ENCODE measurements at places on chromosomes 11 and 22.

- no peak for DNase-seq
Observed at GRCh38 chr11:68935066-68935465, 31.4 kb downstream of the IGHMBP2 start.

DNA sequence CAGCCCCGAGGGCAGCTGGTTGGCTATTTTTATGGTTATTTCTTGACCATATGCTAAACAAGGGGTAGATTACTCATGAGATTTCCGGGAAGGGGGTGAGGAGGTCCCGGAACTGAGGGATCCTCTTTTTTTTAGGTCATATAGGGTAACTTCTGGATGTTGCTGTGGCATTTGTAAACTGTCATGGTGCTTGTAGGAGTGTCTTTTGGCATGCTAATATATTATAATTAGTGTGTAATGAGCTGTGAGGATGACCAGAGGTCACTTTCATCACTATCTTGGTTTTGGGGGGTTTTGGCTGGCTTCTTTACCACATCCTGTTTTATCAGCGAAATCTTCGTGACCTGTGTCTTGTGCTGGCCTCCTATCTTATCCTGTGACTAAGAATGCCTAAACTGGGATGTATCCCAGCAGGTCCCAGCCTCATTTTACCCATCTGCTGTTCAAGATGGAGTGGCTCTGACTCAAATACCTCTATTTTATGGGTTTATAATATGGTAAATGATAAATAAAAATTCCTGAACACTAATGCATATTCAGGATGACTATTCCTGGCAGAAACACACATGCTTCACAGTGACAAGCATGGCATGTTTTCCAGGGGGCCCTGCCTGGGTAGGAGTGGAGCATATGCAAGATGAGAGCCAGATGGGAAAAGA is 11.2 kb downstream of the KREMEN1 start:
- DNase-seq: no peak

DNA sequence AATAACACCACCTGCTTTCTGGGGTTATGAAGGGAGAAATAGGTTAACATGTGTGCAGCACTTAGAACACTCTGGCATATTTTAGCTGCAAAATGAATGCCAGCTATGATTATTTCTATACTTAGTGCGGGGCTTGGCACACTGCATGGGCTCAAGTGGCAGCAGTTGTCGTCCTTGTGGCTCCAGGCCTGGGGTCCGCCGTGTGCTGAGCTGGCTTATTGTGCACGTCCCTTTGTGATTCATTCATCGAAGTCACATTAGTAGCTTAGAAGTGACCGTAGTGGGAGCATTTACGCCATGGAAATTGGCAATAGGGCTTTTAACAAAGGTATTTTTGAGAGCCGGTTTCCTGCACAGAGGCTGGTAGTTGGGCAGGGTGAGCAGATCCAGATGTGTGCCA is 4.2 kb downstream of the RASD2 start:
- DNase-seq: no peak

DNA sequence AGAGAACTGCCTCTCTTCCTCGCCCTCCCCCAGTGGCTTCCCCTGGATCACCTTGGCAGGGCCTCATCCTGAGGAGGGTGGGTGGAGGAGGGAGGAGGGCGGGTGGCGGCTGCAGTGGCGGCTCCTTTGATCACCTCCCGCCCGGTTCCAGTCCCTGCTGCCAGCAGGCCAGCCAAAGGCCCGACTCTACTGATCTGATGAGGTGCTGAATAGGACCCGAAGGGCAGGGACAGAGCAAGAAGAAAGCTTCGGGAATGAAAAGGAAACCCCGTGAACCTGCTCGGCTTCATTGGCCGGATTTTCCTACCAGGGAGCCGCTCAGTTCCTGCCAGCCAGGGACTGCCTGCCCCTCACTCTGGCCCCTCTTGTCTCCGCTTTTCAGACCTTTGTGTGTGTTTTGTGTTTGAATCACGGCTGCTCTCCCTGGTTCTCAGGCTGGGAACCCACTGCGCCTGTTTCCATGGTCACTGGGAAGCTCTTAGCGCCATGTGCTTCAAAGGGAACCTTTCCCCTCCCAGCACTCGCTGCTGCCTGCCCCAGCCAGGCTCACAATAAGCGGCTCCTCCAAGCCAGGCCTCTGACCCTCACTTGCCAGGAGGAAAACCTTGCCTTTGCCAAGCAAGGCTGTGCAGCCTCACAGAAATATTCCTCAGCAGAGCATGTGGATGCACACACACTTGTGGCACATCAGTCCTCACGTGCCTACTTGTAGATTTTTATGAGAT is 56.8 kb downstream of the C22orf31 start:
- no peak for DNase-seq

DNA sequence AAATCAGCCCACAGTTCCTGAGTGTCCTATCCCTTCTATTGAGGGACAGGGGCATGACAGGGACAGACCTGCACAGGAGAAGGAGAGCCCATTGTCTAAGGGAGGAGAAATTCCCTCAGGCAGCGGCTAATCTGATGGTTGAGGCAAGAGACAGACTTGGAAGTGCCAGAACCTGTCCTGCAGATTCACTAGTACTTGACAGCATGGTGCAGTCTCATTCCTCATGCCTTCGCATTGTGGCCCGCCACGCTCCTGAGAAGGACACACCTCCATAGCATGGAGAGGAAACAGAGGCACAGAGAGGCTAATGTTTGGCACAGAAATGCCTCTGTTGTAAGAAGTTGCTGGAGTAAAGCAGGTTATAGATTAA is 3.2 kb downstream of the P2RY6 start:
- no peak for DNase-seq

DNA sequence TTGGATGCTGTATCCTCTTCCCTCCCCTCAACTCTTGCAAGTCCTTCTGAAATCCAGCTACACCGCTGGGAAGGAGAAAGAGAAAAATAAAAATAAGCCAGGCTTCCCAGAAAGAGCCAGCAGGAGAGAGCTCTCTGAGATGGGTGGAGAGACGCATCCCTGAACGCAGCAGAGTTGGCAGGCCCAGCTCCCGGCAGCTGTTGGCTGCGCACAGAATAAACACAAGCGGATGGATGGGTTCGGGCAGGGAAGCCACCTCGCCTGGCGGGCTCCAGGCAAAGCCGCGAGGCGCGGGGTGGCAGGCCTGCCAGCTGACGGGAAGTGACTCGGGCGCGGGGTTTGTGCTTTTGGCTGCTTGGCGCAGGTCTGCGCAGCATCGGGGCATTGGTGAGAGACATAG is 537.7 kb downstream of the MIAT start:
- DNase-seq: no peak

GRCh38 chr22:29359469-29359868 is 28.9 kb downstream of the AP1B1 start:
- DNase-seq: no peak

DNA sequence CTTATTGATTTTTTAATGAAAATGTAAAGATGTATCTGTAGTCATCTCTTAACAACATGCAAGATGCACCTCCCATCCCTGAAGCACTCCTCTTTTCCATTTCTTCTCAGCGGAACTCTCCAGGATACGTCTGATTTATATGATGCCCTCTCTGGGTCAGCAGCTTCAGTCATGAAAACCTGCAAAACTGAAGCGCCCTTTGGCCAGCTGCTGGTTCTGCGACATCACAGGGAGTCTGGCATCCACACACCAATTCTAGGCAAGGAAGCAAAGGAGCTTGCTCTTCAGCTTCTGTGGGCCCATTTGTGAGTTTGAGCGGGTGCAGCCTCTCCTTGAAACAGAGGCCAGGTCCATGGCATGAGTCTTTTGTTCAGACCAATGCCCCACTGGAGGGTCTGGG is 1253.3 kb downstream of the TBC1D22A start:
- DNase-seq: no peak

DNA sequence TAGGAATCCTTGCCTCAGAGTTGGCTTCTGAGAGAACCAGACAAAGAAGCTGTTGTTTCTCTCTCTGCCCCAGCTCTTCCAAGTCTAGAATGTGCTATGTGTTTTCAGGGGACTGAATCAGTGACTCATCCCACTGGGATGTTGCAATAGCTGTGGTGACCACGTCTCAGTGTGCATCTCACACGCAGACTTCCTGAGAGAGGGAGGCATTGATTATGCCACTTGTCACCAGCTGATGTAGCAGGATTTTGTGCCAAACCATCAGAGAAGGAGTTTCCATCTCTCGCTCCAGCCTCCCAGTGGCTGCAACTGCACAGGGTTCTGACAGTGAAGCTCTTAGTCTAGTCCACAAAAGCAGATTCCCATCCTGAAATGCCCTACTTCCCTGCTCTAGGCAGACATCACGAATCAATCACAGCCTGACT is 455.8 kb downstream of the MIAT start:
- DNase-seq: no peak

- no peak for DNase-seq
Observed at GRCh38 chr11:117915672-117916235, 13.4 kb downstream of the TMPRSS13 start.

Measured in GM12891 (cell line).